Fibroblast of skin of abdomen (primary cell): ENCODE measurements at places on chromosomes 11 and 22.

DNA sequence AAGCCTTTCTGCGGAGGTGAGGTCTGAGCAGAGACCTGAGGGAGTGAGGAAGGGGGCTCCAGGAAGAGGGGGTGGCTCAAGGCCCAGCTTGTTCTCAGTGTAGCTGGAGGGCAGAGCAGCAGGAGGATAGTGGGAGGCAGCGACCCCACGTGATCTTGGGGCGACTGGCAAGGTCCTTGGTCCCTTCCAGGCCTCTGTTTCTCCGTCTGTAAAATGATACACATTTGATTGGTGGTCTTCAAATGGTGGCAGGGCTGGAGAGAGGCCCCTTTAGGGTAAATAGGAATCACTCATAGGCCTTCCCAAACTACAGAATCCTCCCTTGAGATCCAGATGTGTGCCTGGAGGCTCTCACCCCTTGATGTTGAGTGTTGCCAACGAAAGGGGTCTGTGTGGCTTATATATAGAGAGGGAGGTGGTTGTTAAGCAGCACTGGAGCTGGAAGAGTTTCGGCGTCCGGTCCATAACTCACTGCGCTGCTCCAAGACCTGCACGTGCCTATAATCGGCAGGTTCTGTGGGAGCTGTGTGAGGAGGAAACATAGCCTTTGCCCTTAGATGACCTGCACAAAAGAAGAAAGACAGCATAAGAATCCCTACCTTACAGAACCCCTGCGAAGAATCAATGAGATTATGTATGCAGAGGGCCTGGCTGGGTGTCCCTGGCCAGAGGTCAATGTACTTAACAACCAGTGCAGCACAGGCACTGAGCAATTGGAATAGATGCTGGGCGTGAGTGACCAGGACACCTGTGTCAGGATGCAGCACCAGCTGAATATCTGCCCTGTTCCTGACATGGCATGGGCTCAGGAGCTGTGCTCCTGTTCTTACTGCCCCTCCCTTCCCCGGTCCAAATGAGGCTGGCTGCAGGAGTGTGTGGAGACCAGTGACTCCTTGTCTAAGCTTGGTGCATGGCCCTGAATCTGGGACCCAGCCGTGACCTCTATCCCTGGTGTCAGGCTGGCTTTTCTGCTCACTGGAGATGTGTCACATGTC, 28.7 kb downstream of the OTOG start:
- DNase-seq, result no peak

DNA sequence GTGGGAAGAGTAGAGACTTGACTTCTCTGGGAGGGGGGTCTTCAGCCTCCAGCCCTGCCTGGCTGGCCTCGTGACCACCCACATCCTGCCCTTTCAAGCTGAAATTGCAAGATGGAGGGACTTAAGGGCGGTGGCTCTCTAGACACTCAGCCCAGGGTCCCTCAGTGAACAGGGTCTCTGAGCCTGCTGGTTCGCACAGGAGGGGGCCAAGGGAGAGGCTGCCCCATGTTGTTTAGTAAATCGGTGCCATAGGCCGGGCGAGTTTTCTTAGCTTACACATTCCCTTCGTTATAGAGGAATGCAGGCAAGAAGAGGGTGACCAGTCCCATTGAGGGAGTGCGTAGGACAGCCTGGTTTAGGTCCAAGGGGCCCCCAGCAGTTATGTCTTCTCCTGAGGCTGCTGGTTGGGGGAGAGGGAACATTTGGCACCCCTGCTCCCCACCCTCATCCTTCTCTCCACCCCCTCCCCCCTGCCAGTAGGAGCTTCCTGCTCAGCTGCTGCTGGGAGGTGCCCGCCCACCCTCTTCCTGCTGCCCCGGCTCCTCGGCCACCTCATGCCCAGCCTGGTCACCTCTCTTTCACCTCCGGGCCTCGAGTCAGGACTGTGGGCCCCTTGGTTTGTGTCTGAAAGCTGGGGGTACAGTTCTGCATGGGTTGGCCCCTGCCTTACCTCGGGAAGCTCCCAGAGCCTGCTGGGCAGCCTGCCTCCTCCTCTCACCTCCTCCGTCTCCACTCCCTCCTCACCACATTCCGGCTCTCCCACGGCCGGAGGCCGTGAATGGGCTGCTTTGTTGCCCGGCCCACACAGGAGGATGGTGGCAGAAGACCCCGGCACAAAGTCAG, 3.9 kb downstream of the FRMD8 start:
- DNase-seq, result no peak

- no peak for DNase-seq
These were observed 36.9 kb downstream of the GALNT18 start for GRCh38 chr11:11584937-11585336.

GRCh38 chr11:1947592-1948237, 583 bp downstream of the MRPL23 start:
- no peak for DNase-seq

GRCh38 chr11:116356451-116356850, 416.3 kb downstream of the BUD13 start:
- DNase-seq, result no peak
